ENCODE measurements at places on chromosomes 13 and 19. TPM values are rescaled to one million over a fixed set of nuclear protein-coding genes. Genes with fewer than 3 reads are reported as not detected.

DNA sequence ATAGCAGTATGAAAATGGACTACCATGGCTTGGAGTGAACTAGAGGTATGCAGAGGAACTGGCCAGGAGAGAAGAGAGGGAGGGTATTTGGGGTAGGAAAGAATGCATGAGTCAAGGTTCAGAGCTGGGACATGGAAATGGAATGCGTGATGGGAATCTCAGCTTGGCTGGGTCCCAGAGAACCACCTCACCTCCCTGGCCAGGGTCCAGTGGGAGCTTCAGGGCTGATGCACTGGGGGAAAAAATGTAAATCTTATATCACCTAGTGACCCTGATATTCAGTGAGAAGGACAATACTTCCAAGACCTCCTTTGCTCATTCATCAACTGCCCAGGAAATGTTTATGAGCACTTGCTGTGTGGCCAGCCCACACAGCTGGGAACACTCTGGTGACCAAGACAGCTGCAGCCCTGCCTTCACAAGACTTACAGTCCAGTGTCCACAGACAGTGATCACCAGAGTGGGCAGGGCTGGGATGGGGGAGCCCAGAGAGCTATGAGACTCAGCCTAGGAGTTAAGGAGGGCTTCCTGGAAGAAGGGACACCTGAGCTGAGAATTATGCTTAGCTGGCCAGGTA is 12.8 kb downstream of the IGSF23 start:
- DNase-seq = no peak

- no peak for DNase-seq
Observed at GRCh38 chr13:43180837-43181236, 157.5 kb downstream of the DNAJC15 start.

GRCh38 chr13:50033725-50034124 is 18.5 kb downstream of the KCNRG start:
- DNase-seq = no peak

- no peak for DNase-seq
Observed at GRCh38 chr13:31670831-31671617, 68.3 kb upstream of the RXFP2 start.

GRCh38 chr13:50588491-50589130 is 254.9 kb downstream of the DLEU7 start:
- no peak for DNase-seq

- DNase-seq = no peak
Observed at GRCh38 chr19:8340341-8341096, 2.5 kb downstream of the KANK3 start.

- no peak for DNase-seq
Observed at GRCh38 chr19:49347835-49348234, 12.6 kb downstream of the CD37 start.

GRCh38 chr13:80448725-80449124 is 107.8 kb upstream of the SPRY2 start:
- DNase-seq = no peak

DNA sequence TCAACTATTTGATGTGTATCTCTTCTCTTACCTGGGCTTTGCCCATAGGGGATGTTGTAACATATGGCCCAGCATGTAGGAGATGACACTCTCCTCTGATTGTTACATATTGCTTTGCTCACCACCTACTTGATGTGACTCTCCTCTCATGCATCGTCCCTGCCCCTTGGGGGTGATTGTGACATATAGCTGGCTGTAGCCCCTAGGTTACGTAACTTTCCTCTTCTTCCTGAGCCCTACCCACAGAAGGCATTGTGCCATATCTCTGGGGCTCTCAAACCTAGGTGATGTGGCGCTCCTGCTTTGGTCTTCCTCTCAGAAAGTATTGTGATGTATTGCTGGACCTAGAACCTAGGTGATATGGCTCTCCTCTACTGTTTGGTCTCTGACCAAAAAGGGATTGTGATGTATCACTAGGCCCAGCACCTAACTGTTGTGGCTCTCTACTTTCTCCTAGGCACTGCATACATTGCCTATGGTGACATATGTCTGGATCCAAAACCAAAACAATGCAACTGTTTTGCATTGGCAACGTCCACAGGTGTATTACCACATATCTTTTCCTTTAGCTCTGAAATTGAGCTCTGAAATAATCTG is 71.9 kb upstream of the ZNF724 start:
- no peak for DNase-seq

DNA sequence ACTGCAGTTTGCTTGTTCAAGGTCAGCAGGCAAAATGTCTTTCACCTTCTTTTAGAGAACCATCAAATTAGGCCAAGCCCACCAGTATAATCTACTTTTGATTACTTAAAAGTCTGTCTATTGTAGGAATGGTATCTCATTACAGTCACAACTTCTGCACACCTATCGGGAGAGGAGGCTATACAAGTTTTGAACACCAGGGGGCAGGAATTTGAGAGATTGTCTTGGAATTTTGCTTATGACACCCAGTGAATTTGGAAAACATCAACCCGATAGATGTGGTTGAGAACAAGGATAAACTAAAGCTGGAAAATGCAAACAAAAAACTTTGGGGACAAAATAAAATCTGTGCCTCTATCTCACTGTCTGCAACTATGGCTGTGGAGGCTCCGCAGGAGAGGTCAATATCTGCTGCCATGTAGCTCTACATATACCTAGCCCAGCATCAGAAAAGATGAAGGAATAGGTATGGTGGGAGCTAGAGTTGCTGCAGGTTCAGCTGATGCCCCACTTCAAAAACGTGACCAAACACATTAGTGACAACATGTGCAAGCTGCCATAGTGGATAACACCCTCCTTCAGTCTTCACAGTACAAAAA is 1299.2 kb upstream of the SPRY2 start:
- DNase-seq = no peak

DNA sequence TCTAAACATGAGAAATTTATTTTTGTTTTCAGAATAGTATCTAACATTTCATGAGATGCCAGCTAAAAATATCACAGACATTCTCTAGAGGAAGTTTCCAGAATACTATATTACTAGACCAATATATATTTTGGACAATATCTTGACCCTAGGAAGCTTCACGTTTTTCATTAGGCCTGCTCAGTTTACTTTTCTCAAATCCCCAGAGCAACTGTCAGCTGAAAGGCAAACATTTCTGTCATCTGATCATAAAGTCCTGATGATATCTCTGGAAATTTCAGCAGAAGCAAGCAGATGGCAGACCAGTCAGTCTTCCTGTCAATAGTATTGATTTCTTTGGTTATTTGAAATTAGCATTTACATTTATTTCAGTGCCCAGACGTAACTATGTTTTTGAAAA is 4.0 kb downstream of the POSTN start:
- no peak for DNase-seq

Gene SLC6A16
- total RNA-seq = 2.7 TPM

Gene IL4I1
- 1.7 TPM for total RNA-seq

Gene KLHL1
- total RNA-seq = not detected

Gene GRIN2D
- 0.18 TPM for total RNA-seq

Measured in activated CD8-positive, alpha-beta memory T cell treated with anti-CD3 and anti-CD28 coated beads, Interleukin-2, amount 10 ng/mL, durations not matched to agents 7 days and 5 days (primary cell).